ENCODE measurements at places on chromosomes 3 and 15.

GRCh38 chr15:41828807-41829141, 882 bp downstream of the JMJD7 start:
- DNase-seq: no peak

GRCh38 chr3:27521179-27521871, 37.1 kb upstream of the SLC4A7 start:
- DNase-seq: no peak

- no peak for DNase-seq
Measured at GRCh38 chr3:8629151-8630021, 15.2 kb downstream of the SSUH2 start.

- no peak for DNase-seq
Measured at GRCh38 chr3:183281126-183281797, 28.2 kb downstream of the B3GNT5 start.

GRCh38 chr15:88874684-88875083, 20.7 kb downstream of the HAPLN3 start:
- DNase-seq: no peak

- DNase-seq: no peak
Measured at GRCh38 chr3:36650271-36650671, 114.1 kb downstream of the DCLK3 start.

GRCh38 chr3:128597900-128598299, 52.7 kb downstream of the RPN1 start:
- DNase-seq: no peak

DNA sequence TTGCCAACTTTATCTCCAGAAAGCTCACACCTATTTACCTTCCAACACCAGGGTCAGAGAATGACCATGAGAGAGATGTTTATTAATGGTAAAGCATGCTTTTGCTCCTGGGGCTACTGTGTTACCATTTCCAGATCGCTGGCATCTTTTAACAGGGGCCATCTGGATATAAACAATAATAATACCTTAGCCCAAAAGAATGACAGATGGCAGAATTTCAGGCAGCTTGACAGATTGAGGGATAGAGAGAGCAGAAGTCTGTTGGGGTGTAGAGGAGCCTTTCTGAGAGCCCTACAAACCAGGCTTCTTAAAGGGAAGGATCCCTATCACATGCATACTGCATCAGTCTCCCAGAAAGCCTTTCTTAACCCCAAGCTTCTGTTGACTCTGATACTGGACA, 17.7 kb downstream of the RBP1 start:
- no peak for DNase-seq

DNA sequence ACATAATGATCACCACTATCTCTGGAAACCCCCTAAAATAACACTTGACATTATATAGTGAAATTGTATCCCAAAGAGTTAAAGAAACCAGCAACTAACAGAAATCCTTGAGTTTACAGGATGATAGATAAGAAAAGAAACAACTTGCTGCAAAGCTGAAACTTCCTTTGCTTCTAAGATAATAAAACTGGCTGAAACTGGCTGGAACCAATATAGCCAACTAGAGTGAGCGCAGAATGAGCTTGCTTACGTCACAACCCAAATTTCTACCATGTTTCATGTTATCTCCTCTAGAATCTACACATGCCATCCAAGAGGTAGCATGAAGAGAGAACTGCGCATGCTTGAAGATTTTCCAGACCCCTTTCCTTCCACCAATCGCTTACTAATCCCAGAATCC, 83.8 kb upstream of the ACTC1 start:
- no peak for DNase-seq

DNA sequence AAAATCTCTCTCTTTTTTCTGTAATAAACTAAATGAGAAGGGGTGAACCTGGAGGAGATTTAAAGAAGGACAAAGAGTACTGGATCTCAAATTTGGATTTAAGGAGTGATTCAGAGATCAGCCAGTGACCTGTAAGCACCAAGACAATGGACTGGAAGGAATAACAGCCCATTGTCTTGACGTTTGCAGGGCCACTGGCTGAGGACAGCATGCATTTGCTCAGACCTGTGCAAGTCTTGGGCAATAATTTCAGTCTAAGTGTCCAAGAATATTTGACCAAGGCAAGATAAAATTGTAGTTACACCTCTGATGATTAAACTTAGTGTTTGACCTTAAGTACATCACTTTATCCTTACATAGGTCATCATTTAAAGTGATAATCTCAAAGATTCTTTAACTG, 55.8 kb upstream of the OSTN start:
- DNase-seq: no peak

DNA sequence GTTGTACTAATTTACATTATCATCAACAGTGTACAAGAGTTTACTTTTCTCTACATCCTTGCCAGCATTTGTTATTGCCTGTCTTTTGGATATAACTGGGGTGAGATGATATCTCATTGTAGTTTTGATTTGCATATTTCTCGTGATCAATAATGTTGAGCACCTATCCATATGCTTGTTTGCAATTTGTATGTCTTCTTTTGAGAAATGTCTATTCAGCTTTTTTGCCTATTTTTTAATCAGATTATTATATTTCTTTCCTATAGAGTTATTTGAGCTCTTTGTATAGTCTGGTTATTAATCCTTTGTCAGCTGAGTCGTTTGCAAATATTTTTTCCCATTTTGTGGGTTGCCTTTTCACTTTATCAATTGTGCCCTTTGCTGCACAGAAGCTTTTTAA, 540.8 kb upstream of the SGO1 start:
- DNase-seq: no peak

Measured in activated naive CD4-positive, alpha-beta T cell (primary cell).